Psoas muscle (tissue), 8 donors: ENCODE measurements at places on chromosomes 6 and 20. TPM values are rescaled to one million over a fixed set of nuclear protein-coding genes. Genes with fewer than 3 reads are reported as not detected.

The CLDN20 gene
- total RNA-seq, result not detected

The RAB32 gene
- total RNA-seq, result 3.8 TPM

The SAMD5 gene
- 0.06 TPM for total RNA-seq

The ARMH2 gene
- not detected for total RNA-seq

The SLC25A27 gene
- total RNA-seq, result 13.3 TPM

The LGSN gene
- total RNA-seq, result not detected

The HLA-DRB1 gene
- 23.4 TPM for total RNA-seq

The SLC17A2 gene
- total RNA-seq, result not detected
